ENCODE measurements at places on chromosomes 2 and 18. TPM values are rescaled to one million over a fixed set of nuclear protein-coding genes. Genes with fewer than 3 reads are reported as not detected.

The SH3BP4 gene
- polyA plus RNA-seq, result 2.3 TPM

The DTNA gene
- polyA plus RNA-seq, result not detected

The SPHKAP gene
- not detected for polyA plus RNA-seq

The FOXD4L1 gene
- not detected for polyA plus RNA-seq

The FBXO48 gene
- not detected for polyA plus RNA-seq

The EVX2 gene
- polyA plus RNA-seq, result not detected

The RAX gene
- not detected for polyA plus RNA-seq

The CCDC68 gene
- polyA plus RNA-seq, result not detected

The SIX3 gene
- not detected for polyA plus RNA-seq

The KYNU gene
- 0.84 TPM for polyA plus RNA-seq

The AMER3 gene
- polyA plus RNA-seq, result not detected

The ACMSD gene
- not detected for polyA plus RNA-seq

The COQ10B gene
- 49.4 TPM for polyA plus RNA-seq

The PJVK gene
- polyA plus RNA-seq, result 0.19 TPM

All from immature natural killer cell (primary cell).